ENCODE measurements at places on chromosomes 12 and 14.
A peak's percentile ranks its signal among the peaks of the same experiment; 100 is the strongest.

- no peak for DNase-seq
Measured at GRCh38 chr14:68447581-68448251, 345.2 kb downstream of the ZFP36L1 start.

DNA sequence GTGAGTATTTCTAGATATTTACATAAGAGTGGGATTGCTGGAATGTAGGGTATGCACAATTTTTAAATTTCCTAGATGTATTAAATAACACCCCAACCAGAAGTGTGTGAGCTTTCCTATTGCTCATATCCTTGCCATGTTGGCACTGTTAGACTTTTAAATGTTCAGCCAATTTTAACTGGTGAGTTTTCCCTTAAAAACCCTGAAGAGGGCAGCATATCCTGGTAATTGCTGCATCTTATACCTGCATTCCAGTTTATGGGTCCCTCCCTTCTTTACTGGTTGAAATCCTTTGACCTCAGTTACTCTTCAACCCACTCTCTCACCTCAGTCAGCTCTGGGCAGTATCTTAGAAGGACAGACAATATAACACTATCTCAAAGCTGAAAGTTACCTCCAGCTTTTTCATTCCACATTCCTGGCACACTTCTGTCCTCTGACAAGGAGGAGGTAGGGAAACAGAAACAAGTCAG is 270.6 kb downstream of the PAWR start:
- DNase-seq = no peak

DNA sequence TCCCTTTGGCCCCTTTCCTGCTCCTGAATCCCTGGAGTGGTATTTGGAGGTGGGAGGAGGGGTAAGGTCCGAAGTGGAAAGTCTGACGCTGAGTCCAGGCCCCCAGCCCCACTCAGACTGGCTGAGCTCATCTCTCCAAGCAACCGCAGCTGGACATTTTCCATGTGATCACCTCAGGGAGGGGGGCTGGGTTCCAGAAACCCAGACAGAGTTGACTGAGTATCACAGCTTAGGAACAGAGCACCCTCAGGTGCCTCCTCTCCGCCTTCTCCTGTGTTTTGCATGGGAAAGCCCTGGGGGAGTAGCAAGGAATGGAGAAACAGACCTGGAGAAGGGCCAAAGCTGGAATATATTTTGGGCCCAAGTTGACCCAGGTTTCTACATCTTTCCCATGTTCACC is 8.0 kb upstream of the ITGA5 start:
- no peak for DNase-seq

- DNase-seq = no peak
Measured at GRCh38 chr14:96204151-96205058, at the start of gene BDKRB2. Gene BDKRB2, plus strand, starts transcription at chr14:96204839. Its CDS starts 32,269 bp downstream, at chr14:96237108.

DNA sequence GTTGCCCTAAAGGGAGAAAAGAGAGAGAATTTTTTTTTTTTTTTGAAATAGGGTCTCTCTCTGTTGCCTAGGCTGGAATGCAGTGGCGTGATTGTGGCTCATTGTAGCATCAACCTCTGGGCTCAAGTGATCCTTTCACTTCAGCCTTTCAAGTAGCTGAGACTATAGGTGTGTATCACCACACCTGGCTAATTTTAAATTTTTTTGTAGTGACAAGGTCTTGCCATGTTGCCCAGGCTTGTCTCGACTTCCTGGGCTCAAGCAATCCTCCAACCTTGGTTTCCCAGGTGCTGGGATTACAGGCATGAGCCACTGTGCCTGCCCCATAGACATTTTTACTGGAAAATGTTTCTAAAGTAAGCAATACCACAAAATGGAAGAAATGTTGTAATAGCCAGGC is 36.8 kb downstream of the YARS2 start:
- no peak for DNase-seq

GRCh38 chr12:108833757-108834472 is 23.5 kb downstream of the SSH1 start:
- DNase-seq = no peak

DNA sequence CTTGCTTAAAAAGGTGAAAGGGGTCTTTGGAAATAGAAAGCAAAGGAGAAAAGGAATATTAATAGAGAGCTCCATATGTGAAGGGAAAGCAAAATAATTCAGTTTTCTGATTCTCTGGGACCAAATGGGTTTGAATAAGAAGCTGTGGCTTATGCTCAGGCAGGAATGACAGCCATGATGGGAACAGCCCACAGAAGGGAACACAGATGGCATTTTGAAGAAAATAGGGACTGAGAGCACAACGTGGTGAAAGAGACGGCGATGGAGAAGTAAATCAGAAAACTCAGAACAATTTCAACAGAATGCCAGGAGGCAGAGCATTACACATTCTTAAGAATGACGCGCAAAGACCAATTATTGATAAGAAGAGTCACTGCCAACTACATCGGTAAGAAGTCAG is 102.8 kb downstream of the STXBP6 start:
- DNase-seq = no peak

DNA sequence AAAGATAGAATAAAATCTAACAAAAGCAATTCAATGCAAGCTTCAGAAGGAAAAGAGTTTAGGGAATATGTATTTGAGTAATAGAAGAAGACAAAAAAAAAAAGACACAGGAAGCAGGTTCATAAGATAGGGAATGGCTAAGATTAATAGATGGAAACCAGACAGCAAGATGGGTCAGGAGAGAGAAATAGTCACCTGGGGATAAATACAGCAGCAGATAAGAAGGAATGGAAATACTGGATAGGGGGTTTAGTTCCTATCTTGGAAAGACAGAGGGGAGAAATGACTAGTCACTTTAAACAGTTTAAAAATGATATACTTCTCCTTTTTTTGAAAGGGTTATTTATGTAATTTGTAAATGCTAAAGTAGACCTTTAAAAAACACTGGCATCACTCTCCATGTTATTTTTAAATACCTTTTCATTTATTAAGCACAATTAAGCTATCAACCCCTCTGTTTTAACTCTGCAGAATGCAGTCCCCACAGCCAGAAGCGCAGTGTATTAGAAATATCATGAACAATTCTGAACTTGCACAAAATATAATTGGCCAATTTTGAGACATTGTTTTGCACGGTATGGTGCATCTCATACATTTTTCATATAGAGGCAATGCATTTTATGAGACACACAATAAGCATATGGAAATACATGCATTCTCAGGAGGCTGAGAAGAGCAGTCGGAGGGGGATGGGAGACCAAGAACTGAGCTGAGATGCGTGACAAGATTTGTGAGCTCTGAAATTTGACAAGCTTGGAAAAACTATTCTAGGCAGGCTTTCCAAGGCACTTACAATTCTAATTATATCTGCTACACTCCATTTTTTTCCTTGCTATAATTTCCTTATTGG is 303.4 kb upstream of the PRICKLE1 start:
- no peak for DNase-seq

- no peak for DNase-seq
Measured at GRCh38 chr12:110937104-110937641, 16.8 kb upstream of the MYL2 start.

GRCh38 chr14:21867541-21867940 is 193.9 kb upstream of the OR4E1 start:
- no peak for DNase-seq

DNA sequence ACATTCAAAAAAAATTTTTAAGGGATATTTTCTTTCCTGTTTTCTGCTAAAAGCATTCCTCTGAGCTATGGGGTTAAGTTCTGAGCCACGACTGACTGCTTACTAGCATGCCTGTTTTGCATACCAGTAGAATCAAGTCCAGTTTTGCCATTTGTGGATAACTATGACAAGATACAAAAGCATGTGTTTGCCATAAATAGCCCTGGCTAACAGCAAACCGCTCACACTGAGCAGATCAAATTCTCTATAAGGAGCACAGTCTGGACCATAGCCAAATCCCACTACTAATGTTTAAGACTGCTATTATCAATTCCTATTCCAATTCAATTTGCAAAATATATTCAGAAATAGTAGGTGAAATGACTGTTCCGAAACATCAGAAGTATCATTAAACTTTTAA is 3.2 kb downstream of the CFL2 start:
- DNase-seq = no peak

- DNase-seq = no peak
Measured at GRCh38 chr14:91253795-91254323, 9.4 kb upstream of the GPR68 start.

DNA sequence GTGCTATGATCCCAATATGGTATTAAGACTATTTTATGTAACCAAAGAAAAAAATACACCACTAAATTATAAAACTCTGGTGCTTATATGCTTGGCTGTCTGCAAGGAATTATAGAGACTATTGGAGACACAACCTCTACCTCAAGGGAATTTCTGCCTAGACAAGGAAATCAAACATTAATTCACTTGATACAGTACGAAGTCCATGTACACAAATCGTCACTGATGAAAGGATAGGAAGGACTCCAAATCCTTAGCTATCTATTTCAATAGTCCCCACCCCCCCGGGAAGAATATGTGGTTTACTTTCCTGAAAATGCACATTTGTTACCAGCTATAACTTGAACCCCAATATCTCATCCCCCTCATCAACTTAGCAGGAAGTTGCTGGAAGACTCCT is 21.9 kb downstream of the RTN1 start:
- no peak for DNase-seq

DNA sequence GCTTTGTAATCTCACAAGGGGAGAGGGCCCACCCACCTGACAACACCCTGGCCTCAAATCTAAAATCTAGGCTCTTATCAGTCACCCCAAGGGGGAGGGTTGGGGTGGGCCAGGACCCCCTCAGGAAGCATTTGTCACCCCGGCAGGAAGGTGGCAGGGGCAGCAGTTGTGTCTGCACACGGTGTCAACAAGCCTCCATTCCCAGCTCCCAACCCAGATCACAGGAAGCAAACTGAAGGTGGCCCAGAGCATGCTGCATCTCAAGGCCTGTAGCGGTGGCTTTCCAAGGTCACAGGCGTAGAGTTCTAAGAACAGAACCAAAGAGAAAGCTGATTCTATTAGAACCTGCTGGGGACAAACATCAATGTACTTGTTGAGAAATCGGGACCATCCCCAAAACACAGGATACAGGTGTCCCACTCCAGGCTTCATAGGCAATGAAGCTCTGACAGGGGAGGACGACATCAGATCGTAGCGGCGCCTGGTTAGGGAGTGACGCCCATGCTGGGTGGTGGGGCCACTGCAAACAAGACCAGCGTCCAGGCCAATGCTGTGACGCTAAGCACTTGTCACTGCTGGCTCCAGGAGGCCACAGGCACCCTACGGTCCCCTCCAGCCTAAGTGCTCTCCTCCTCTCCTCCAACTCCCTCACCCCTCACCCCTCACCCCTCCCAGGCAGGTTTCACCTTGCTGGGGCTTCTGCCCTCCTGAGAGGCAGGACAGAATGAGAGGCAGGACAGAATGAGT is 52.9 kb downstream of the CCDC88C start:
- DNase-seq = no peak

DNA sequence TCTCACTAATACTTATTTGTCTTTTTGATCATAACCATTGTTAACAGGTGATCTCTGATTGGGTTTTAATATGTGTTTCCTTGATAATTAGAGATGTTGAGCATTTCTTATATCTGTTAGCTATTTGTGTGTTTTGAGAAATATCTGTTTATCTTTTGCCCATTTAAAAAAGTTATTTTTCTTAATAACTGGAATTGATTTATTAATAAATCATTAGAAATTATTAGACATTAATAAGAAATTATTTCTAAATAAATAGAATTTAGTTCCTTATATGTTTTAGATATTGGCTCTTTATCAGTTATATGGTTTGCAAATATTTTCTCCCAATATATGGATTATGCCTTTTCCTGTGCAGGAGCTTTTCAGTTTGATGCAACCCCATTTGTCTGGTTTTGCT is 18.7 kb downstream of the TMX1 start:
- no peak for DNase-seq

GRCh38 chr12:6774499-6775062 is 2.3 kb downstream of the LAG3 start:
- peak; percentile 40 for DNase-seq

DNA sequence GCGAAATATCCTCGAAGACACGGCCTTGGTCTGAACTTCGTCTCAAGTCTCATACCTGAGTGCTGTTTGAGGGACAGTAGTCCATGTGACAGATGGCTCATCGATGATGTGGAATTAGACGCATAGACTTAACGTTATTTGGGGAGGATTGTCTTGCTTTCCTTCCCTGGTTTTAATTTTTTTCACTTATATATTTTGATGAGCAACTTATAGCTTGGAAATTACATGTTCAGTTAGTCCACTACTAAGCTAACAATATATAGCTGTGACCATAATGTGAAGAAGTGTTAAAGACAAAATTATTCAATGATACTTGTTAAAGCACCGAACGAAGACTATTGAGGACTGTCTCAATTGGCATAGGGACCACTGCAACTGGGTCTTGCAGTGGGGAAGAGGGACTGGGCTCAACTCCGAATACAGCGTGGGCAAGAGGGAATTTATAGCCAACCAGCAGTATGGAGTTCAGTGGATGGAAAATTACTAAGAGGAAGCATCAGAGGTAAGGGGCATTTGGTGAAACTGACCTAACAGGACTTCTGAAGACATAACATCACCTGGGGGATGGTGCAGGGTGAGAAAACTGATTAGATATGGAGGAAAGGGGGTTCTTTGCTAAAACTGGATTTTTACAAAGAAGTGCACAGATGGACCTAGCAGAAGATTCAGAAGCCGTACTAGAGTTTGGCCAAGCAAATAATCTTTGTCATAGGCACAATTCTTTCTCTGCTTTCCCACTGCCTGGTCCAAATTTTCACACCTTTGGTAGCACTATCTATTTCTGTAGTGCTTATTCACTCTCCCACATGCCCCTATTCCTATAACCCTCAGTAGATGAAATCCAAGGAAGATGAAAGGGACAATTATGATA is 910 bp upstream of the TM7SF3 start:
- DNase-seq = no peak

GRCh38 chr14:50311337-50311971 is 575 bp downstream of the L2HGDH start:
- DNase-seq = no peak

DNA sequence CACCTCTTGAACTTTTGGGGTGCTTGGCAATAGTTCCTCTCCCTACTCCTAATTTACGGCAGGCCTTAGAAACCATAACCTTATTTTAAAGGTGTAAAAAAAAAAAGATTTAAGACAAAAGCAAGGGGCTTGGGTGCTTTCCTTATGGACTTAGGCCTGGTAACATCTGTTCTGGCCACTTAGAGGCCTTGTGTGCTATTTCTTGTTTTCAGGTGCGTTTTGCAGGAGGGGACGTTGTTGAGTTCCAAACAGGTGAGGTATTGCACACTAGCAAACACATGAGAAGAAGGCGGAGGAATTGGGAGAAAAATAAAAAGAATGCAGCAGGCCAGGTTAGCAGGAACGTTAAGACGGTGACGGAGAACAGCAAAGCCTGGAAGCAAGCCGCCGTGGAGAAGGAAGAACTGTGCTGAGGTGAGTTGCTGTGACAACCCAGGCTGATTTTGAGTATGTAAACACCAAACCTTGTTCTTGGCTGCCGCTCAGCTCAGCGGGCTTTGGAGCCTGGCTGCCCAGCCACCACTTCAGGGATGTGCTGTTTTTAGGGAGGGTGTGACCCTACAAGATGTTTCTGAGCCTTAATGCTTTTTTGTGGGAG is 17.3 kb downstream of the EMG1 start:
- DNase-seq = no peak

Measured in stimulated activated CD8-positive, alpha-beta memory T cell treated with anti-CD3 and anti-CD28 coated beads, Interleukin-4, amount 100 ng/mL, for 4 hours (primary cell).